Activated T-helper 1 cell treated with anti-CD3 and anti-CD28 coated beads, Interleukin-12 subunit alpha, Interleukin-12 subunit beta, Interleukin-2, Interleukin-4 antibody, amounts not matched to agents 30 ng/mL and 10 ng/mL and 1 ng/mL, durations not matched to agents 14 hours and 24 hours and 36 hours (primary cell): ENCODE measurements at places on chromosomes 2 and 18.

GRCh38 chr2:181991171-181991885, 5.7 kb downstream of the PPP1R1C start:
- H3K27ac ChIP-seq: no peak overlapping the region
- peaks cover 4% of the 10 kb centered on the region for H3K27me3 ChIP-seq
- H3K36me3 ChIP-seq: no peaks in the 10 kb centered on the region
- no peak overlapping the region for H3K4me3 ChIP-seq
- no peak for DNase-seq

- no peak overlapping the region for H3K27ac ChIP-seq
- no peak overlapping the region for H3K4me3 ChIP-seq
- no peaks in the 10 kb centered on the region for H3K4me1 ChIP-seq
- no peaks in the 10 kb centered on the region for H3K36me3 ChIP-seq
Observed at GRCh38 chr2:177184606-177185005, 28.0 kb upstream of the HNRNPA3 start.

DNA sequence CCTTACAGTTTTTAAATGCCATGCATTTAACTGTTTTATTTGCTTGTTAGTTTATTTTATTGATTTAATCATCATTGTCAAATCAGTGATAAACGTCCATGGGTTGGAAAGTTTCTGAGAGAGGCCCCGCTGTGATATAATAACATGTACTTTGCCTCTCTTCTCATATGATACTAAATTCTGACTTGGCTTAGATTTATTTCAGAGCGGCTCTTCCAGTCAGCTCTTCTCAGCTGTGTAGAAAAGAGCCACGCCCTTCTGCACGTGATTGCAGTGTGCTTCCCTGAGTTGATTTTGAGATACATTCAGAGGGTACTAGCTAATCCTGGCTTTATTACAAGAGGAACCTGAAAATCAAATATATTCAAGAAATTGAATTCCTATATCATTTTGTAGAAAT, 218.6 kb downstream of the KCNE4 start:
- H3K36me3 ChIP-seq: no peaks in the 10 kb centered on the region
- no peak for DNase-seq
- no peak overlapping the region for H3K4me3 ChIP-seq
- H3K4me1 ChIP-seq: no peaks in the 10 kb centered on the region

DNA sequence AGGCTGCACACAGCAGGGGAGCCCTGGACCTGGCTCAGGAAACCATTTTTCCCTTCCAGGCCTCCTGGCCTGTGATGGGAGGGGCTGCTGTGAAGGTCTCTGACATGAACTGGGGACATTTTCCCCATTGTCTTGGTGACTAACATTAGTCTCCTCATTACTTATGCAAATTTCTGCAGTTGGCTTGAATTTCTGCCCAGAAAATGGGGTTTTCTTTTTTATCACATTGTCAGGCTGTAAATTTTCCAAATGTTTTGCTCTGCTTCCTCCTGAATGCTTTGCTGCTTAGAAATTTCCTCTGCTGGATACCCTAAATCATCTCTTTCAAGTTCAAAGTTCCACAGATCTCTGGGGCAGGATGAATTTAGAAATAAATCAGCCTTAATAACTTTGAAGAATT, 78.2 kb downstream of the EHBP1 start:
- H3K36me3 ChIP-seq: no peaks in the 10 kb centered on the region
- H3K4me1 ChIP-seq: no peaks in the 10 kb centered on the region
- no peak overlapping the region for H3K27ac ChIP-seq
- no peak for DNase-seq

- no peak for DNase-seq
- peaks cover 7% of the 10 kb centered on the region for H3K4me1 ChIP-seq
- H3K4me3 ChIP-seq: no peak overlapping the region
- H3K36me3 ChIP-seq: peaks cover 4% of the 10 kb centered on the region
- no peak overlapping the region for H3K27ac ChIP-seq
Observed at GRCh38 chr18:10086458-10087210, 172.8 kb downstream of the VAPA start.

- H3K27ac ChIP-seq: no peak overlapping the region
- no peak overlapping the region for H3K4me3 ChIP-seq
- no peak for DNase-seq
- H3K27me3 ChIP-seq: peaks cover 5% of the 10 kb centered on the region
- H3K4me1 ChIP-seq: no peaks in the 10 kb centered on the region
- H3K36me3 ChIP-seq: no peaks in the 10 kb centered on the region
Observed at GRCh38 chr18:58991167-58991798, 126.6 kb downstream of the ZNF532 start.

- H3K36me3 ChIP-seq: peaks cover 5% of the 10 kb centered on the region
- no peak overlapping the region for H3K27ac ChIP-seq
- H3K4me3 ChIP-seq: no peak overlapping the region
- DNase-seq: no peak
Observed at GRCh38 chr2:102074152-102074783, 68.3 kb upstream of the IL1R1 start.

DNA sequence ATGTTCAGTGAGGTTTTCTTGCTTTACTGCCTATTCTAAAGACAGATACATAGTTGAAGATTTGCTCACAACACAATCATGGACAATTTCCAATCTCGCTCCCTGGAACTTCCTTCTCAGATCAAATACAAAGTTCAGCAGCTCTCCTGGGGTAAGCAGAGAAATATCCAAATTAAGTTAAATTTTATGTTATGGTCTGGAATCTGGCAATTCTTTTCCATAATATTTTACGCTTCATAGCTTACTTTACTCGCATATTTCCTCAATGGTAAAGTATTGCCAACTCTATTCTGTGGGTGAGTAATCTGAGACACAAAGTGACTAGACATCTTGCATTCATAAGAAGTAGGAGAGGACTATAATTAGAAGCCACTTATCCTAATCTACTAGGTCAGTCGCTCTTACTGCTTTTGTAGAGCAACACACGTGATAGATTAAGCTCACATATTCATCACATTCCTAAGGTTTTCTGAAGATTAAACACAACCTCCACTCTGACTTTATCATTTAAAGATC, 529.4 kb downstream of the CCDC85A start:
- H3K27me3 ChIP-seq: no peaks in the 10 kb centered on the region
- H3K4me3 ChIP-seq: no peak overlapping the region
- DNase-seq: no peak
- H3K27ac ChIP-seq: no peak overlapping the region
- H3K36me3 ChIP-seq: no peaks in the 10 kb centered on the region

GRCh38 chr18:49856496-49856895, 43.2 kb upstream of the ACAA2 start:
- no peak overlapping the region for H3K27ac ChIP-seq
- H3K36me3 ChIP-seq: no peaks in the 10 kb centered on the region
- no peak for DNase-seq
- H3K4me3 ChIP-seq: no peak overlapping the region

- H3K36me3 ChIP-seq: no peaks in the 10 kb centered on the region
- peaks cover 4% of the 10 kb centered on the region for H3K4me1 ChIP-seq
- no peak for DNase-seq
- no peak overlapping the region for H3K27ac ChIP-seq
Observed at GRCh38 chr2:70641263-70641784, 87.7 kb upstream of the TGFA start.

GRCh38 chr2:203650860-203651613, 55.4 kb upstream of the CD28 start:
- H3K4me3 ChIP-seq: no peak overlapping the region
- DNase-seq: no peak
- H3K27me3 ChIP-seq: peaks cover 5% of the 10 kb centered on the region
- no peak overlapping the region for H3K27ac ChIP-seq

DNA sequence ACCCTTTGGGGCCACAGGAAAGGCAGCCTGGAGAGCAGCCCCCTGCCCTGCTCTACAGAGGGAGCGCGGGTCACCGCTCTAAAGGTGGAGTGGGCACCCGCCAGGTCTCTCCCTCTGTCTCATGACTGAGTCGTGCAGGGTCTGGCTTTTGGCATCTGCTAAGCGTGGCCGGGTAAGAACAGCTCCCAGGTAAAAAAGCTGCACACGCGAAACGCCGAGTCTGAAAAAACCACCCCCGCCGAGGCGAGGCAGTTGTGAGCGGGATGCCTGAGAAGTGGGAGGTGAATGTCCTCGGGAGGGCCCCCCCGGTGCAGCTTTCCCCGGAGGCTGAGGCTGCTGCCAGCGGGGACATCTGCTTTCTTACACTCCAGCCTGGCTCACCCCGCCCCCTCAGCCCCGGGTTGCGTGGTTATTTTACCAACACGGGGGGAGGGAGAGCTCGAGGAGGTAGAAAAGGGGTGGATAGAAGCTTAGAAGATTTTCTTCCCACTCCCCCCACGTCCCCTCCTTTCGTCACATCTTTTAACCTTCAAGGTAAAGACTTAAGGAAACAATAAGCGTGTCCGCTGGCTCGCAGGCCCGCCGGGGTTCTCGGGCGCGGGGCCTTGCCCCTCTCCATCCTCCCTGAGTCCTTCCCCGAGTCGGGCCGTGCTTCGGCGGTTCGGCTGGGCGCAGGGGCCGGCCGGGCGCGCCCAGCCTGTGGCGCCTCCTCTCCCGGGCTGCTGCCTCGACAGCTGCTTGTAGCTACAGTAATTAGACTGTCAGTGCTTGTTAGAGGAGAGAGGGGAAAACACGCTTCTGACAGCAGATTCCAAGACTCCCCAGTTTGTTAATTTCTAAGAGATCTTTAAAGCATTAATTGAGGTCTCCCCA, 70.6 kb upstream of the PSMD14 start:
- H3K4me3 ChIP-seq: peak overlapping the region; percentile 83
- DNase-seq: no peak
- no peaks in the 10 kb centered on the region for H3K27me3 ChIP-seq

DNA sequence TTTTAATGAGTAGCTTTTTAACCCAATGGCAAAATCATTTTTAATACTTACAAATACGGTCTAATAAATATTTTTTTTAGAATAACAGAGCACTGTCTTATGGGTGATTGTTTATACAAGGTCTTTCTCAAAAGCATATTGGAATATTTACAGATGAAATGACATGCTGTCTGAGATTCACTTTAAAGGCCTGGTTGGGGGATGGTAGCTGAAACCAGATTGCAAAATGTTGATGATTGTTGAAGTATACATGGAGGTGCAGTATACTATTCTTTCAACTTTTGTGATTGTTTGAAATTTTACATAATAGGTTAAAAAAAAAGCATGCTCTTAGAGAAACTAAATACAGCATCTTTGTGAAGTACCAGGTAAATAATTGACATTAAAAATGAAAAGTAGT, 111.2 kb downstream of the FMNL2 start:
- no peak overlapping the region for H3K4me3 ChIP-seq
- no peak for DNase-seq
- H3K36me3 ChIP-seq: no peaks in the 10 kb centered on the region
- no peak overlapping the region for H3K27ac ChIP-seq

DNA sequence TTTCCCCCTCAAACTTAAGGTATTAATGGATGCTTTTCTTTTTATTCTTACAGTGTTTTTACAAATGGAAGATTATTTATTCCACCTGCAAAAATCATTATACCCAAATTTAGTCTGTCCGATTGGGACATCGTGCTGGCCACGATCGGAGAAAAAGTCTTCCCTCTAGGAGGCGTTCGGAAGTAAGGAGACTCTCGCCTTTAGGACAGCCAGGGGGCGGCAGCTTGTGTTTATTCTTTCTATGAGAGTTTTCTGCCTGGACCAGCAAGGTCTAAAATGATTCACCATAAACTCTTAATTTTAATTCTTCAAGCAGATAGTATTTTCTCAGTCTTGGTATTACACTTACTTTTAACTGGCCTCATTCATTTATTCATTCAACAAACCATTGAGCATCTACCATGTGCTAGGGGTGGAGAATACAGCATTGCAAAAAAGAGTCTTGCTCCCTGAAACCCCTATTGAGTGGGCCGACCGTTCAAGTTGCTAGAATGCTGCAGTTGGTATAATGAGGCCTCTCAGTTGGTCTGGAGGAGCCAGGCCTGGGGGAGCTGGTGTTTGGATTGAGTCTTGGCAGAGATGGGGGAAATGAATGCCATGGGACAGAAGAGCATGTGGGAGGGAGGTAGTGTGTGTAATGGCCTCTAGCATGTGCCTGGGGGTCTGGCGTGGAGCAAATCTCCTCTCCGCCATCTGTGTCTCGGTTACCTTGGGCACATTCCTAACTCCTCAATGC, 38.7 kb downstream of the DCDC2C start:
- no peaks in the 10 kb centered on the region for H3K36me3 ChIP-seq
- no peaks in the 10 kb centered on the region for H3K4me1 ChIP-seq
- no peak overlapping the region for H3K27ac ChIP-seq
- H3K4me3 ChIP-seq: no peak overlapping the region
- peaks cover 3% of the 10 kb centered on the region for H3K27me3 ChIP-seq
- DNase-seq: no peak

- peaks cover 74% of the 10 kb centered on the region for H3K36me3 ChIP-seq
- H3K4me3 ChIP-seq: no peak overlapping the region
- H3K27me3 ChIP-seq: no peaks in the 10 kb centered on the region
Observed at GRCh38 chr18:23530195-23530594, 26.9 kb downstream of the RMC1 start.

DNA sequence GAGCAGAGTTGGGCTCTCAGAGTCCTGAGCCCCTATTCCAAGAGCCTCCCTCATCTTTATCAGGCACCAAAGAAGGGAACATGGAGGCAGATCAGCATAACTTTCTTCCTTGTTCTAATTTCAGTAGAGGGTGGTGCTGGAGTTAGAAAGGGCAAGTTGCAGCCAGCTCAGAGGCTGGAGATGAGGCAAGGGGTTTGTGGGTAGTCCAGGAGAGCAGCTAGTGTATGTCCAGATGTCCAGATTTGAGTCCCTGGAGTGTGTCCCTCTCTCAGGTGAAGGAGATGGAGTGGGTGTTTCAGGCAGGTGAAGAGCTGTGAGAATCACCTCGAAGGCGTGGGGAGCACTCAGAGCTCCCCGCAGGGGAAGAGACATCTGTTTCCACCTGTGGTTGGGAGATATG, 478 bp upstream of the PRKAG3 start:
- peaks cover 22% of the 10 kb centered on the region for H3K27me3 ChIP-seq
- H3K36me3 ChIP-seq: no peaks in the 10 kb centered on the region
- no peak for DNase-seq
- H3K27ac ChIP-seq: no peak overlapping the region
- no peaks in the 10 kb centered on the region for H3K4me1 ChIP-seq
- no peak overlapping the region for H3K4me3 ChIP-seq

DNA sequence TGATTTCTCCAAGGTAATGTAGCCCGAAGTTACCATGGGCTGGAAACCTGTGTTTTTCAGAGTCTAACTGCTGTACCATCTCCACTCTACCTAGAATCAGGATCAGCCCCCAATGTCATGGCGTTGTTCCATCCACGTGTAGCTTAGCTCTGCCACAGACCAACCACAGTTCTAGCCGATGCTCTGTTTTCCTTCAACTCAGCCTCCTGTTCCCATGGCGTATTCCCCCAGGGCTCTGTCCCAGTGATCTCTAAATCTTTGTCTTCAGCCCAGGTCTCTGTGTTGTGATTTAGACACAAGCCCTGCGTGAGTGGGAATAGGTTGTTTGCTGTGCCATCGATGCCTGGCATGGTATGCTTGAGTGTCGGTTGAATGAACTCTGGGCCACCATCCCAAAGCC, 53.4 kb downstream of the LPIN1 start:
- DNase-seq: no peak
- H3K4me1 ChIP-seq: peaks cover 6% of the 10 kb centered on the region
- H3K27ac ChIP-seq: no peak overlapping the region
- peaks cover 64% of the 10 kb centered on the region for H3K36me3 ChIP-seq
- no peaks in the 10 kb centered on the region for H3K27me3 ChIP-seq
